ENCODE measurements at places on chromosomes 1 and 21.

- DNase-seq: peak; percentile 93
Measured at GRCh38 chr1:199742547-199742946, 285.0 kb upstream of the NR5A2 start.

DNA sequence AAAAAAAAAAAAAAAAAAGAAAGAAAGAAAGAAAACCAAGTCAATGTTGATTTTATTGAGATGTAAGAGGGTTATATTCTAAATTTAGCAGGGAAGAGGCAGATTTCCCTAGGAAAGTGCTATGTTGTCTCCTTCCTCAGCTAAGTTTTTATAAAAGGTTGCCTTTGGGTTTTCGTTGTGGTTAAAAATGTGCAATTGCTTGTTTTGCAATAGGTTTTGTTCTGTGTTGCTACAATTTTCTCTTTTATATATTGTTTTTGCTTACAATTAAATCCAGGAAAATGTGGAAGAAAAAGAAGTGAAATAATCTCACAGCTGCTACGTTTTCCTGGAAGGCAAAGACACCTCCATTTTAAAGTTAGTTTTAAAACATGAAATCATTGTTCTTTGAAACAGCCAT, 136.7 kb upstream of the C1orf105 start:
- DNase-seq: no peak

DNA sequence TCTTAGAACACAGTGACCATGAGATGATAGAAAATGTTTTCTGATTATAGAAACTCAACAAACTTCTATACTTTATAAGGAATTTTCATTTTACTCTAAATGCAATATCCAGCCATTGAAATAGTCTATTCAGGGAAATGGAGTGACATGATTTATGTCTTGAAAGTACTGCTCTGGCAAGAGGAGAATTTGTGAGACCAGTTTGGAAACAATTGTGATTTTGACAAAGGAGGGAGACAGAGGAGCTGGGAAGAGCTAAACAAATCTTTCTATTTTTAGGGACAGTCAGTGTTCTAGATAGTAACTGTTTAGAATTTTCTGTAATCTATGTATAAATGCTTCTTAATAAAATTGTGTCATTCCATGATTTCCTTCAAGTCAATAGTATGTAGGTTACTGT, 252.3 kb downstream of the FMN2 start:
- no peak for DNase-seq

GRCh38 chr1:155131856-155132255, 3.8 kb upstream of the SLC50A1 start:
- DNase-seq: no peak

- no peak for DNase-seq
Measured at GRCh38 chr1:112982853-112983536, 27.0 kb upstream of the SLC16A1 start.

GRCh38 chr1:145995964-145996432, 381 bp downstream of the TXNIP start:
- DNase-seq: no peak

GRCh38 chr1:199944986-199945385, 82.5 kb upstream of the NR5A2 start:
- DNase-seq: no peak

GRCh38 chr1:60541831-60542532, 468.4 kb upstream of the C1orf87 start:
- DNase-seq: no peak

GRCh38 chr1:198556971-198557370, 16.5 kb upstream of the ATP6V1G3 start:
- peak; percentile 57 for DNase-seq

DNA sequence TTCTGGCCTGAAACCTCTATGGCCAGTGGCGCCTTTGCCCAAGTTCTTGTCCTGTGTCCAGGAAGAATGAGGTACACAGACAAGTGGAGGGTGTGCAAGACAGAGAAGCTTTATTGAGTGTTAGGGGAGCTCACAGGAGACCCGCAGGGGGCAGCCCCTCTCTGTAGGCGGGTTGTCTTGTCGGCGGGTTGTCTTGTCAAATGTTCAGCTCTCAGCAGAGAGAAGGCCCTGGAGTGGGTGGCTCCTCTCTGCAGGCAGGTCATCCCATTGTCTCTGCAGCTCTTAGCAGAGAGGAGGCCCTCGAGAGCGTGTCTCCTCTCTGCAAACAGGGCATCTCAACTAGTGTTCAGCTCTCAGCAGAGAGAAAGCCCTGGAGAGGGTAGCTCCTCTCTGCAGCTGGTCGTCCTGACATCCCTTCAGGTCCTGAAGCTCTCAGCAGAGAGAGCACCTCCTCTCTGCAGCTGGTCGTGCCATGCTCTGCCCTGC, 11.0 kb downstream of the COL6A2 start:
- no peak for DNase-seq

DNA sequence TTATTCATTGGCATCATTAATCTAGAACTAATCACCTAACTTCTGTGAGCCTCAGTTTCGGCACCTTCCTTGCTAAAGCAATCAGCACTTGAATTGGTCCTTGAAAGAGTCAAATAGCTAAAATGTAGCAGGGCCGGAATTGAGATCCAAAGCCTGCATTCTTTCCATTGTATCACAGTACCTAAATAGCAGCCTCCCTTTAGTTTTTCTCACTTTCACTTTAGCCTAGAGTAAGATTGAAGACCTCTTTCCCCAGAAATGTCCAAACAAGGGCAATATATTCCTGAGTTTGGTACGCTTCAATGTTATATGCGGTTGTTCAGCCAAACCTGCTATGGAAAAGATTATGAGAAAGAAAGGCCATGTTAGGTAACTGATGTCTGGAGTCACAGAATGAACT, 121.9 kb upstream of the BMP8A start:
- DNase-seq: no peak

DNA sequence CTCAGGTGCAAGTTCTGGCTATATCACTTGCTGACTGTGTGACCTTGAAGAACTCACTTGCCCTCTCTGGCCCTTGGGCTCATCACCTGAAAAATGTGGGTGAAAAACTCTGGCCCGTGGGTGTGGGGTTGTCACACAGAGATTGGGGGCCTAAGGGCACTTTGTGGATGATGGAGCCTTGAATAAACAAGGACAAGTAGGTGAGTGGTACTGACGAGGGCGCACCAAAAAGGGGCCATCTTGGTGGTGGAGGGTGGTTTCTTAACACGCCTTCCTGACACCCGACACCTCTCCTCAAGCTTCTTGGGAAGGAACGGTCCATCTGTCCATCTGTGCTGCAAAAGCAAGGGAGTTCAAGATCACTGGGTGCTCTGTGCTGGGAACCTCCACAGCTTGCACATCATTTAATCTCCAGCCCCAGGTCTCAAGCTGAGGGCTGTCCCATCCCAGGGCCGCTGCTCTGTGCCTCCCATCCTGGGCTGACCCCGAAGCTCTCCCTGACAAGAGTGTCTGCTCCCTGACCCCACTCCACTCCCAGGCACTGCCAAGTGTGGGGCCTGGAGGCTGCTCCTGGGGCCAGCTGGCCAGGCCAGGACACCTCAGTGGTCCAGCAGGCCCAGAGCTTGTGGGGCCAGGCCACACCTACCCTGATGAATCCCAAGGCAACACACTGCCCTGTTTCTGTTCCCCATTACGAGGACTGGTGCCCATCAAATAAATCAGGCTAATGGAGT, 97.3 kb downstream of the GLIS1 start:
- no peak for DNase-seq

DNA sequence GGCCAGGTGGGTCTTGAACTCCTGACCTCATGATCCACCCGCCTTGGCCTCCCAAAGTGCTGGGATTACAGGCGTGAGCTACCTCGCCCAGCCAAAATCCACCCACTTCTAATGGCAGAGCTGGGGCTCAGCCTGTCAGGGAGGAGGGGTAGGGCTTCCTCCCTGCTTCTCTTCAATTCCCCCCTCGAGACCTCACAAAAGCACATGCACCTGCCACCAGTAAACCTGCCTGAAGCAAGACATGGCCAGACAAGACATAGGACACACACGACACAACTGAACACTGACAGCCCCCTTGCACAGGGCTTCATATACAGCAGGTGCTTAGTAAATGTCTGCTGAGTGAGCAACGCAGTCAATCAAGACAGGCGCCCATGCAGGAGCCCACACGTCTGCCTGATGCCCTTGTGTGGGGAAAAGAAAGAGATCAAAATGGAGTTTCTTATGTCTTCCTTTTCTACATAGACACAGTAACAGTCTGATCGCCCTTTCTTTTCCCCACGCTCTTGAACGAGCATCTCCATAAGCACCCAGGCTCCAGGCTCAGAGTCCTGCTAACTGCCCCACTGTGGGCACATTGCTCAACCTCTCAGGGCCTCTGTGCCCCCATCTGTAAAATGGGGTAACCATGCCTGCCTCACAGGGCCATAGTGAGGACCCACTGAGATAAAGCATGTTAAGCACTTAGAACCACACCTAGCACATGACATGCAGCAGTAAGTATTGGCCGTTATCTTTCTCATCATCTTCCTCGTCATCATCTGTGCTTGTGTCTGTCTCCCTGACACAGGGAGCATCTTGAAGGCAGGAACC, 8.8 kb downstream of the SDC3 start:
- no peak for DNase-seq

GRCh38 chr21:45027241-45028196, 46.9 kb upstream of the ADARB1 start:
- no peak for DNase-seq

GRCh38 chr1:214438530-214438929, 112.9 kb downstream of the PTPN14 start:
- no peak for DNase-seq

GRCh38 chr1:155691992-155692528, 3.2 kb downstream of the DAP3 start:
- no peak for DNase-seq

DNA sequence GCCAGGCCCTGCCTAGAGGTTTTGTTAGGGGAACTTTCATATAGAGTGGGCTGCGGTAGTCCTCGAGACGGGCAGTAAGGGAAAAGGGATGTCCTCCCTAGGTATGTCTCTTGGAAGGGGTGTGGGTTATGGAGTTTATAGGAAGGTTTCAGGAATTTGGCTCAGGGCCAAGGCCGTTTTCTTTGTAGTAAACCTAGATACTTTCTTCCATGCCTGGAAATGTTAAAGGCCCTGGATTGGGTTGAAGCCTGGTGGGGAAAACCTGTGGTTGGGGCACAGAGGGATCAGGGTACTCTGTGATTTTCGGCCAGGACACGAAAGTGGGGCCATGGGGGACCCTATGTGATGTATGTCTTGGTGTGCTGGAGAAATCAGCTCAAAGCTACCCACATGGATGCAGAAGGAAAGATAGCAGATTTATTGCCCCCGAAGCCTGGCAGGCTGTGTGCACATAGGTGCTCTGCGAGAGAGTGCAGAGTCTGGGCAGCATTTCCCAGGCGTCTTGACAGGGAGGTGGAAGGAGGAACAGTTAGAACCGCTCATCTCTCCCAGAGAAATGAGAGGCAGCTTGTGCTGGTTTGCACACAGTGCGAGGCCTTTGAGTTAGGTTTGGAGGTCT, 1.7 kb downstream of the SNAP47 start:
- DNase-seq: no peak

GRCh38 chr21:42587036-42587435, 66.4 kb upstream of the PDE9A start:
- no peak for DNase-seq

GRCh38 chr1:179798864-179799516, 55.9 kb downstream of the FAM163A start:
- no peak for DNase-seq

DNA sequence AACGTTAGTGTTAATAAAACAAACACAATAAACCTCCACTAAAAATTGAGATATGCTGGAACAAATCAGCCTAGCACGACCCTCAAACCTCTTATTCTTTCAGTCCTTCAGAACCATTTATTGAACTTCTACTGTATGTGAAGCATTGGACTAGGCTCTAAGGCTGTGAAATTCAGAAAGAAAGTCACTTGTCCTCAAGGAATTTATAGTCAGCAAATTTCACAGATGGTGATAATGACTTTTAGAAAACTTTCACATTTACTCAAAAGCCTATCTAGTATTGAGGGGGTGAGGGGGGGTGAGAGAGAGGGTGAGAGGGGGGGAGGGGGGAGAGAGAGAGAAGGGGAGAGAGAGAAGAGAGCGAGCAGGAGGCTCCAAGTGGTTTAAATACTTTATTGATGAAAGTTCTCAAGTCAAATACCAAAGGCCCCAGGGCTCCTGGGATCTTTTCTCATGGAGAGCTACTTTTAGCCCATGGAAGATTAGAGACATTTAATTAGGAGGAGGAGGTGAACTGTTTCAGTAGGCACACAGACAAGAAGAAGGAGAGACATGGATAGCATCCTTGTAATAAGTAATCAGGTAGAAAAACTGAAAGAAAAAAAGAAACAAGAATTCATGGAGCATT, 66.3 kb upstream of the SSX2IP start:
- DNase-seq: peak; percentile 34

GRCh38 chr1:236316437-236316836, 34.7 kb upstream of the ERO1B start:
- DNase-seq: no peak

DNA sequence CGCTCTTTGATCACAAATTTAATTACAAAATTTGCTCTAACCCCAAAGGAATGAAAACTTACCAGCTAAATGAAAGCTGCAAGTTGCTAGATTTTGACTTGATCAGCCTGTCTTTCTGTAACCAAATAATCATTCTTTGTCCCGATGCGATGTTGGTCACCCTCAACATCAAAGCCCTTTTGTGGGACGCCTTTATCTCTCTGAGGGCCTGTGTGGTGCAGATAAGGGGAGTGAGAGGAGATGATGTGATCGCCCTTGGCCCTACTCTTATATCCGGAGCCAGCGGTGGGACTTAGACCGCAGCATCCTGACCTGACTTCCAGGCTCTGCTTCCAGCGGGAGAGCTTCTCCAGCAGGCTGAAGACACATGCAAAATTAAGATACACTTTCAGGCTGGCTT, 19.3 kb upstream of the UMODL1 start:
- no peak for DNase-seq

GRCh38 chr1:24572301-24572700, 16.4 kb downstream of the NCMAP start:
- no peak for DNase-seq

DNA sequence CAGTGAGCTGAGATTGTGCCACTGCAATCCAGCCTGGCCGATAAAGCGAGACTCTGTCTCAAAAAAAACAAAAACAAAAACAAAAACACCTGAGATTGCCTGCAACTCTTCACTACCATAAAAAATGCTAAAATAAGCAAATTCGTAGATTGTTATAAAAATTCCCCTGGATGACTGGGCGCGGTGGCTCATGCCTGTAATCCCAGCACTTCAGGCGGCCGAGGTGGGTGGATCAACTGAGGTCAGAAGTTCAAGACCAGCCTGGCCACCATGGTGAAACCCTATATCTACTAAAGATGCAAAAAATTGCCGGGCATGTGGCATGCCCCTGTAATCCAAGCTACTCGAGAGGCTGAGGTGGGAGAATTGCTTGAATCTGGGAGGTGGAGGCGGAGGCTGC, 10.7 kb downstream of the MED18 start:
- DNase-seq: no peak

GRCh38 chr1:44084998-44085675, 33.5 kb upstream of the KLF17 start:
- DNase-seq: peak; percentile 83

GRCh38 chr1:92167151-92167550, 50.6 kb upstream of the C1orf146 start:
- no peak for DNase-seq

- no peak for DNase-seq
Measured at GRCh38 chr1:16720351-16721223, 19.7 kb upstream of the RNU1-4 start.
